ENCODE measurements at places on chromosomes 11 and 22. TPM values are rescaled to one million over a fixed set of nuclear protein-coding genes. Genes with fewer than 3 reads are reported as not detected.
A peak's percentile ranks its signal among the peaks of the same experiment; 100 is the strongest.

Gene AGBL2
- 0.19 TPM for polyA plus RNA-seq

- no peak for DNase-seq
Observed at GRCh38 chr11:83257761-83258168, 28.4 kb downstream of the CCDC90B start.

Gene CD3D
- polyA plus RNA-seq, result 0.55 TPM

GRCh38 chr22:49206281-49206680 lies 621.4 kb downstream of the BRD1 start:
- peak; percentile 38 for DNase-seq

DNA sequence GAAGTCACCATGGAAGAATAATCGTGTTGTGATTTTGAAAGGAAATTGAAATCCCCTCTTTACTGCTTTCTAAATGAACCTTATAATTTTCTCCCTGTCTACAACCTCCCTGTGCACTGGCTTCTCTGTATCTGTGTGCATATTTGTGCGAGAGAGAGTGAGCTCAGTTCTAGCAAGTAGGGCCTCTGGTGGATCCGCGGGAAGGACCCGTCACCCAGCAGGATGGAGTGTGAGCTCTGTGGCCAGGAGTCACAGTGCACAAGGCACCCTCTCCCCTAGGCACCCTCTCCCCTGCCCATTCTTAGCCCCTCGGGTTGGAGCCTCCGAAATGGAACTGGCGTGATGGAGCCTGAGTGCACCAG lies 109.0 kb downstream of the TRIM29 start:
- DNase-seq, result no peak

Gene HSPB2
- polyA plus RNA-seq, result 59.8 TPM

DNA sequence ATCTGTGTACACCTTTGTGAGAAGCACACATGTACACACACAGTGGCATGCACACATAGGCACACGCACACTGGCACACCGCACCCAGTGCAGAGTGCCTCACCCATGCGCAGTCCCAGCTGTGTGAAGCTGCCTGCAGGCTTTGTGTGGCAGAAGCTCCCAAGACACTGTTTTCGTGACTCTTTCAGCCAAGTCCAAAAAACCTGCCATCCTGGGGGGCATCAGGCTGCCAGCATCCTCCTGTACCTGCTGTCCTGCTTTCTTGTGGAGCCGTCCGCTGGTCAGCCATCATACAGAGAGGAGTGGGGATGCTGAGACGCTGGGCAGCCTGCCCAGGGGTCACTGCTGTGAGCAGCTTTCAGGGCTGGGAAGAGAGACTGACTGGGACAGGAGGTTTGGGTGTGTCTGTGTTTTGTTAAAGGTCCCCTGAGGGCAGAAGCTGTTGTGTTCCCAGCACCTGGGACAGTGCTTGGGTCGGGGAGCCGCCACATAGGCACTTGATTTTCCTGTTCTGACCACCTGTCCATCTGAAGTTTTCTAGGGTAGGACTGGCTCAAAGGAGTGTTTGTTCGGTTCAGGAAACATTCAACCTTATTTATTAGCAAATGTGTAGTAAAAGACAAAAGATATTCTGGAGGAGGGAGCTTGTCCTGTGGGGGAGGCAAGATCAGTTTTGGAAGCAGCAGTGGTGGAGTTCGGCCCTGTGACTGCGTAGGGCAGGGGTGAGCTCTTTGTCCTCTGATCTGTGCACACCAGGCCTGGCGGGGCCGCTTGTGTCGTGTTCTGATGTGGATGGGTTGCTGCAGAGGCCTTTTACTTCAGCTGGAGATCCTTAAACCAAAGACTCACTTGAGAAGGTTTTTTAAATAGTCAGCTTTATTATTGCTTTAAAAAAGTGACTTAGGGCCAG lies 29.7 kb downstream of the AP2A2 start:
- DNase-seq, result no peak

- no peak for DNase-seq
Observed at GRCh38 chr11:83102834-83103233, 31.1 kb upstream of the RAB30 start.

DNA sequence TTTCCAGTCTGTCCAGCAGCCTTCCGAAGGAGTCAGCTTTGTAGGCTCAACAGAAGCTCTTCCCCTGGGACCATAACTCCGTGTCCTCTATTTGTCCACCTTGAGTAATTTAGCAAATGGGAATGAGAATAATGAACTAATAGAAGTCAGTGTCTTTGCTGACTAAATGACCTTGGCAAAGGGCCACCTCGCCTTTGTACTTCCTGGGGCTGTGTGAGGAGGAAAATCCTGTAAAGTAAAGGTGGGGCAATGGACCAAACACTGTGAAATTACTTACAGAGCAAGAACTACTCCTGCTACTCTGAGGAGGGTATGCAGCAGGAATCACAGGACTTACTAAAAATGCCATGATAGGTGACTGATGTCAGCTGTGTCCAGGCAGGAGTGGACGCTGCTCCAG lies 36.2 kb upstream of the CSNK2A3 start:
- DNase-seq, result peak; percentile 42

- no peak for DNase-seq
Observed at GRCh38 chr22:29331213-29331612, 15.7 kb upstream of the RASL10A start.

DNA sequence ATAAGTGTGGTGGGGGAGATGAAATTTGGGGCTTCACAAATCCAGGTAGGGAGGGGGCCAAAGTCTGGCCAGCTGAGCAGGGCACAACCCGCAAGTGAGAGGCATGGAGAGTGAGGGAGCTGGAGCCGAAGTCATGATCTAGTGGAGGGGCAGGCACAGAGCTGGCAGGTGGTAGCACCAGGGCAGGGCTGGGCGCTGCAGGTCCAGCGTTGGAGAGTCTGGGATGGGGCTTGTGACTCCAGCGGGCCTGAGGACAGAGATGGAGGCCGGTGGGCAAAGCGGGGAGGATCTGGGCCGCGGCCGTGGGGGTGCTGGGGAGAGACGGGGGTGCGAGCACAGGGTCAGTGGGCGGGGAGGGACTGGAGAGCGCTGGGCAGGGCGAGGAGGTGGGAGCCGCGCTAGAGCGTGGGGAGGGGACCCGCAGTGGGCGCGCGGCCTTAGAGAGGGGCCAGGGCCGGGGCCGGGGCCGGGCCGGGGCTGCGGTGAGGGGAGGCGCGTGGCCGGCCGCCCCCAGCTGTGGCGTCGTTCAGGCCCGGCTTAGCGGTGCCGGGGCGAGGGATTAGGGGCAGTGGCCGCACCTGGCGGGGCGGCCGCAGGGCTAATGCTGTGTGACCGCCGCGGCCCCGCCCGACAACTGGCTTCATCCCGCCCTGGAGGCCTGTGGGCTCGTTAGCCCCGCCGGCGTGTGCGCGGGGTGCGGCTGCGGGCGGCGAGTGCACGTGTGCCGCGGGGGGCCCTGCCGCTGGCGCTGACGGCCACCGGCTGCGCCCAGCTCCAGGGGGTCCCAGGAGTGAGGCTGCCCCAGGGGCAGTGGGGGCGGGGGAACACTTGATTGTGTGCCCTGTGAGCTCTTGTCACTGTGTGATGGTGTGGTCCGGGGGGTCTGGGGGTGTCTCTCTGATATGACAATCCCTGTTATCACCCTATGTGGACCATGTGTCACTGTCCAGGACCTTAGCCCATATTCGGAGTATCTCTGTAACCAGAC lies 23.6 kb upstream of the MYOD1 start:
- no peak for DNase-seq

DNA sequence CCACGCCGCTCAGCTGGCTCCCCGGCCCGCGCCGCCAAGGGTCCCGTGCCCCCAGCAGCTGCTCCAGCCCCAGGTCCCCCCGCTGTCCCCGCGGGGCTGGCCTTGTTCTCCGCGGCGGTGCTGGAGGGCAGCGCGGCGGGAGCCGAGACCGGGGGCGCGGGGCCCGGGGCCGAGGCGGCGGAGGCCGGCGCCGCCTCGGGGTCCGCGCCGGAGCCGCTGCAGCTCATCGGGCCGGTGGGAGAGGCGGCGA lies 128 bp downstream of the TAF10 start:
- DNase-seq, result no peak

Gene MYRF
- 0.11 TPM for polyA plus RNA-seq

DNA sequence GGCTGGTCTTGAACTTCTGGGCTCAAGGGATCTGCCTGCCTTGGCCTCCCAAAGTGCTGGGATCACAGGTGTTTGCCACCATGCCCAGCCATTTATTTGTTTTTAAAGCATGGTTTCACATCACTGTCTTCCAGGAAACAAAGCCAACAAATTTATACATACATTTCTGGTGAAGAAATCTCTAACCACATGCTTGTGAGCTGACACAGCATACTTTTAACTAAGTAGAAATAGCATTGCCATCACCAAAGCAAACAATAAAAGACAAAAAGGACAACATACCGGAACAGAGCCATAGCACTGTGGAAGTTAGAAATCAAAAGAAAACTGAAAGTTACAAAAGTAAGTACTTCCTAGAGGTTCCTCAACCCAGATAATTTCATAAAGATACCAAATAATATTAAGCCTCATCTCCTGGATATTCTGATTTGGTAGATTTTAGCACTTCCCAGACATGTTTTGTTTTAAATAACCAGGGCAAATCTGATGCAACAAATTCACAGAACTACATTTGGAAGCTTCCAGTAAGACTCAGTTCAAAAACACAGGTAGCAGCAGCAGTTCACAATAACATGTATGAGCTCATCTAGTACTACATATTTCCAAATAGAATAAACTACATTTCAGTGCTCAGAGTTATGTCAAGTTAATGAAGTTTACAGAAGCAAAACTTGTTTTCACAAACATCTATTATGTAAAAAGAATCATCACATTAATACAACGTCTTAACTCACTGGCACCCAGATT lies 70.6 kb downstream of the RRAS2 start:
- DNase-seq, result no peak

GRCh38 chr22:37733625-37734401 lies 37.0 kb downstream of the TRIOBP start:
- no peak for DNase-seq

DNA sequence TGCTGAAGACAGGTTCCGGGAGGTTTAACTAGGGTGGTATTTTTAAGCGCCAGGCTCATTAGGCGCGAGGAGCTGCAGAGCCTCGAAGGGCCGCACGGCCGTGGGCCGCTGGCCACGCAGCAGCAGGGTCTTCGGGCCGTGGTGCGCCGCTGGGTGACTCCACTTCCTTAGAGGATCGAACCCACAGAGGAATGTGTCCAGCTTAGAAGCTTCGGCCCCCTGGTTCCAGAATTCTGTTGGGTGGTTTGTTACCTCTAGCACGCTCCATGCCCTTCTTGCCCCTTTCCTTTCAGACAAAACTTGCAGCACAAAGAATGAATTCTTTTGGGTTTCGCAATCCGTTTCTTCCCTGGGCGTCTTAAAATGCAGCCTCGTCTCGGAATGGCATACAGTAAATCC lies 773 bp upstream of the PATL1 start:
- DNase-seq, result peak; percentile 38

Gene CD248
- 19.9 TPM for polyA plus RNA-seq

Gene IL10RA
- polyA plus RNA-seq, result 3.9 TPM

GRCh38 chr11:94171693-94172440 lies 43.2 kb downstream of the PANX1 start:
- no peak for DNase-seq

DNA sequence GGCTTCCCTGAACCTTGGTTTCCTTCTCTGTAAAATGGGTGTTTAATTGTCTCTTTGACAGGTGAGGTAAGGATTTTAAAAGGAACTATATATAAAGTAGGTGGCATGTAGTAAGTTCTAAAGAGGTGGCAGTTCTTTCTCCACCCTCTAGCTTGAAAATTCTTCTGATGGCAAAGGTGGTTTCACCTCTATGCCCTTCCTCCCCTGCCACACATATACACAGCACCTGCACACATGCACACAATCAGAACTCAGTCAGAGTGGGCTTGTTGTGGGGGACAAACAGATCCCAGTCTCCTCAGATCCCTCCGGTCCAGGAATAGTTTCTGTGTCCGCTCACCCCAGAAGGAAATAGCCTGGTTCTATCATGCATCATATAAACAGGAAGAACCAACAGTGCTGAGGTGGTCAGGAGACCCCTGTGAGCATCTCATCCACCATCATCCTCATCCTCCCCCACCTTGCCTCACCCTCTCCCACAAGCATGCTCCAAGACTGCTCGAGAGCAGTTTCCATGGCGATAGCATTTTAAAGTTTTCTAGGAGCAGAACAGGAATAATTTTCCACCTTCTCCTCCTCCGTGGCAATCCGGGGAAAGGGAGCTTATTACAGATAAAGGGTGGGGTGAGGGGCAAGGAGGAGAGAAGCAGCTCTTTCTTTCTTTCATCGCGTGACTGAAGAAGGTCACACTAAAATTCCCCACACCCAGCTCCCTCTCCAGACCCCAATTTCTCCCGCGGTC lies 123.6 kb downstream of the CHST1 start:
- DNase-seq, result no peak

GRCh38 chr11:107472966-107473365 lies 15.3 kb upstream of the CWF19L2 start:
- DNase-seq, result no peak

- DNase-seq, result no peak
Observed at GRCh38 chr22:31096657-31097279, 10.6 kb downstream of the SELENOM start.

DNA sequence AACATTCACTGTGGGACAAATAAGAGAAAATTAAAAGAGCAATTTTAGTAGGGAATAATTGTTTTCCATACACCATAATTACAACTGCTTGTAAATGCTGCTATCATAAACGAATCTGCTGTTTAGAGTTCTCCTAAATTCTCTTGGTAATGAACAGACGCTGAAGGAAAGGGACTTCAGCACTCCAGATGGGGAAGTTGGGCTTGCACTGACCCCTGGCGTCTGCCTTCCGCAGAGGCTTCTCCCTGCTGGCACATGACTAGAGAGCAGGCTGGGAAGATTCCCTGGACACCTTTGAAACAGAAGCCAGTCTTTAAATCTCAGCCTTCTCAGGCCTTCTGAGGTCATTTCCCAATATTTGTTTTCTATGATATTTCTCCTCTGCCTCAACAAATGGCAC lies 84.1 kb downstream of the NXPE2 start:
- DNase-seq, result peak; percentile 59

DNA sequence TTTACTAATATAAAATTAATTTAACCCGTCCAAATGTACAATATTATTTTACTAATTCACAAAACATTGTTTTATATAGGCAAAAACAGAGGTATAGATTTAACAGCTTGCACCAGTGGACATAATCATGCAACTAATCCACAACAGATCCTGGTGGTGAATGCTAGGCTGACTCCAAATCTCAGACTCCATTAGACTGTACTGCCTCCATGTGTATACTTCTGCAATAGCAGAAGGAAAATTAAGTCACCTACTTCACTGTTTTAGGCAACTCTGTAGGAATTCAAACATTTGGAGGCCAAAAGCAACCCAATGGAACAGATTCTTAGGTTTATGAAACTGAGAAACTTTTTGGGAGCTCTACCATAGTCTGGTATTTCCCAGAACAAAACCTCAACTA lies 30.0 kb upstream of the RAB39A start:
- DNase-seq, result no peak

DNA sequence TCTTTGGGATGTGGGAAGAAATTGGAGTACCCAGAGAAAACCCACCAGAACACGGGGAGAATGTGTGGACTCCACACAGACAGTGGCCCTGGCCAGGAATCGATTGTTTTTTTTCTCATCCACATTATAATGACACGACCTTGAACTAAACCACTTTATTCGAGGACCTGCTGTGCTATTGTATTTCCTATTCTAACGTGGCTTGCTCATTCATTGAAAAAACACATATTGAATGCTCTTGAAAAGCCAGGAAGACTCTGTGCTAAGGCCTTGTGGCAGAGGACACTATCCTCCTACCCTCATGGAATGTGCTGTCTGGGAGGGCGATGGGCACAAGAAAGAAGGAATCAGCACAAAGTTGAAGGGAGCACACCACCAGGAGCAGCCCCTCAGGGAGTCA lies 9.1 kb upstream of the SREBF2 start:
- no peak for DNase-seq
